ENCODE measurements at places on chromosomes 4 and X.

DNA sequence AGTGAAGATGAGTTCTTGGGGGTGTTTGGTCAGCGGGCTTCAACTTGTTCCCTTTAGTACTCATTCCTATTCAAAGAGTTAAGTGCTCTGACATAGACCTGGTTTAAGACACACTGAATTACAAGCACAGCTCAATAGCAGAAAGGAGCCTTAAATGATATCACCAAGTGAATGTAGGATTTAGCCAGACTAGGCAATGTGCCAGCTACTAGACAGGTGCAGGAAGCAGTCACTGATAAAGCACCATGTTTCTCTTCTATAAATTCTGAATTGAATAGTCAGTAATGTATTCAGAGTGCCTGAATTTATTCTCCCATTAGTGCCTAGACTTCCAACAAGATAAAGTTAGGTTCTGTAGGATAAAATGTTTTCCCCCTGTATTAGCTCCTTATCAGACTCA lies 63.6 kb downstream of the ASB9 start:
- peak; percentile 27 for DNase-seq

- no peak for DNase-seq
Observed at GRCh38 chr4:27714073-27714472, 853.4 kb downstream of the STIM2 start.

- no peak for DNase-seq
Observed at GRCh38 chr4:46329118-46329976, 60.6 kb downstream of the GABRA2 start.

- no peak for DNase-seq
Observed at GRCh38 chrX:70176938-70177533, at the start of gene DGAT2L6. Gene DGAT2L6, plus strand, starts transcription at chrX:70177483. Its CDS starts 100 bp downstream, at chrX:70177583.

DNA sequence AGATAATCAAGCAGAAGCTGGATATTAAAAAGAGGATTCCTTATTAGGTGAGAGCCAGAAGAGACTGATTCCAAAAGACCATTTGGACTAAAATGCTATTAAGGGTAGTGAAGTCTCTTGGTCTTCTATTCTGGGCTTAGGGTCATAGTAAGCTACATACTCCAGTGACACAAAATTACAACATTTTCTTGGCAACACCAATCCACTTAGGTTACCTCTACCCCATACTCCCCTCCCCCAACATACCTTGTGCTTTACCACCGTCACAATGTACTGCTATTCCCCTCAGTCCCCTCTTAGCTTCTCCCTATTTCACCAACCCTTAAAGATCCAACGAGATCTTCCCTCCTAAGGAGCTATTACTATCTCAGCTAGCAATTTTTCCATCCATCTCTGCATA lies 11.4 kb downstream of the RLIM start:
- DNase-seq = no peak

GRCh38 chrX:16213961-16214360 lies 46.7 kb downstream of the MAGEB17 start:
- no peak for DNase-seq

DNA sequence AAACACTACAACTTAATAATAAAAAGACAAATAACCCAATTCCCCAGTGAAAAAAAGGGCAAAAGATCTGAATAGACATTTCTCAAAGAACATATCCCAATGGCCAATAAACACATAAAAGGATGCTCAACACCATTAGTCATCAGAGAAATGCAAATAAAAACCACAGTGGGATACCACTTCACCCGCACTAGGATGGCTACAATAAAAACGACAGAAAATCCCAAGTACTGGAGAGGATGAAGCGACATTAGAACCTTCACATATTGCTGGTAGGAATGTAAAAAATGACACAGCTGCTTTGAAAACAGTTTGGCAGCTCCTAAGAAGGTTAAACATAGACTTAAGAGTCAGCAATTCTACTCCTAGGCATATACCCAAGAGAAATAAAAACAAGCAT lies 140.6 kb upstream of the ARX start:
- DNase-seq = no peak

DNA sequence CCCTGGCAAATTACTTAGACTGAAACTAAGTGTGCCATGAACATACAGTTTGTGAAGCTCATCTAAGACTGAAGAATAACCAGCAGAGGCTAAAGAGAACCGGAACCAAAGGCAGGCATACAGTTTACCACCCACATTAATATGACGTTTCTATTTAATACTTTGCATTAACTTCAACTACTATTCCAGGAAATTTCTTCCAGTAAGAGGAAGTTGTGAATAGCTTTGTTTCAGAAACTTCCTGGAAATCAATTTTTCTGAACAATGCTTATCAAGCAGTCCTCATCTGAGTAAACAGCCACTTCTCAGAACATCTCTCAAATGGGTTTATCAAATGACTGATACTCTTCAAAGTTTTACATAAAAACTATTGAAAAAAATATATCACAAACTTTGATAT lies 252.7 kb downstream of the OPHN1 start:
- DNase-seq = no peak

GRCh38 chr4:9925750-9926439 lies 95.4 kb downstream of the SLC2A9 start:
- no peak for DNase-seq

GRCh38 chr4:337932-338758 lies 531 bp downstream of the ZNF141 start:
- DNase-seq = no peak

DNA sequence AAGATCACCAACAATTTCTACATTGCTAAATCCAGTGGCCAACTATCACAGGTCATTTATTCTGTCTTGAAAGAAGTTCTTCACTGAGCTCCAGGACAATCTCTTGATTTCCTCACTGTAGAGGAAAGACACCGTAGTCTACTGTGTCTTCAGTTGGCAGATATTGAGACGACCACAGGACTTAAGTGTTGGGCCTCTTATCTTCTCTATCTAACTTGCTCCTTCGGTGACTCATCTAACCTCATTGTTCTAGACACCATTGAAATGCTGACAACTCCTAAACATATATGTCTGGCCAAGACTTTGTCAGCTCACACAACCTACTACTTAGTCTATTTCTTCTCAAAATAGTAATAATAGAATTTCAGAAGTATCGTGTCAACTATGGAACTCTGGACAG lies 425.8 kb downstream of the ARAP2 start:
- no peak for DNase-seq

- DNase-seq = no peak
Observed at GRCh38 chr4:40548256-40548655, 81.4 kb downstream of the RBM47 start.

DNA sequence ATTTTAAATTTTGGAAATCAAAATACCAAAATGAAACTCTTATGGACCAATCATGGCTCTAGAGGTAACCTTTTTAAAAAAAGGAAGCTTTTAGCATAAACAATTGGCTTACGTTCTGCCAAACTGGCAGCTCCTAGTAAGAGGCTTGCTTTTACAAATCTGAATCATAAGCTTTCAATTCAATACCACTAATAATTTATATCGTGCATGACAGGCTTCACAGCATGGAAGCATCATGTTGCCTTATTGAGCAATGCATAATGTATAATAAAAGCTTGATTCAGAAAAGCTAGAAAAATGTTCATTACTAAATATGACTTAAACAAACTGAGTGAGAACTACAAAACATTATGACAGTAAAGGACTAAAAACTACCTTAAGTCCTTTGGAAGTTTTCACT lies 280.9 kb downstream of the IQCM start:
- no peak for DNase-seq

DNA sequence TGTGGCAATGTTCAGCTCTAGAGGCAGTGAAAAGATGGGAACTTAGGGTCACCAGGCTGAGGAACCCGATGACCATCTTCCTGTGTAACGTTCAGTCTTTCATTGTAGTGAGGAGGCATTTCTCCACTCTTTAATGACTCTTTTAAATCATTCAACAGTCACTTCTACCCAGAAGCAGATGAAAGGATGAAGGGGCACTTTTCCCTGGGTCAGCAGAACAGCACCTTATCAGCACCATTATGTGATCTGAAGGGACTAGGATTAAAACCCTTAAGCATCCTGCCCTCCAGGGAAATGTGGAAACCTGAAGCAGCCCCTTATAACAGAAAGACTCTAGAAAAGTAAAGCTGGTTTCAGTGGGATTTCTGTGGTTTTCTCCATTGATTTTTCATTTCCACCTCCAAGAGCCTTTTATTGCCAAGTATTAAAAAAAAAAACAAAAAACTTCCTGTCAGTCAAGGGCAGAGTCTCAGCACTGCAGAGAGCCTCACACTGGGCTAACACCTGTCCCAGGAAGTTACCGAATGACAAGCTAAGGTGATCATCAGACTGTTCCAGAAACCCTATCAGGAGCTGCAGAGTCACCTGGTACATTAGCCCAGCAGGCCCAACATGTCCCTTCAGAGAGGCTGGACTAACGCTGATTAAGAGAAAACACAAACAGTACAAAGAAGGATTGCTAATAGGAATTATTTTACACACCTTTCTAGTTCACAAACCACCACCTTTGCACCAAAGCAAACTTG lies 185.9 kb downstream of the SHROOM3 start:
- peak; percentile 34 for DNase-seq

DNA sequence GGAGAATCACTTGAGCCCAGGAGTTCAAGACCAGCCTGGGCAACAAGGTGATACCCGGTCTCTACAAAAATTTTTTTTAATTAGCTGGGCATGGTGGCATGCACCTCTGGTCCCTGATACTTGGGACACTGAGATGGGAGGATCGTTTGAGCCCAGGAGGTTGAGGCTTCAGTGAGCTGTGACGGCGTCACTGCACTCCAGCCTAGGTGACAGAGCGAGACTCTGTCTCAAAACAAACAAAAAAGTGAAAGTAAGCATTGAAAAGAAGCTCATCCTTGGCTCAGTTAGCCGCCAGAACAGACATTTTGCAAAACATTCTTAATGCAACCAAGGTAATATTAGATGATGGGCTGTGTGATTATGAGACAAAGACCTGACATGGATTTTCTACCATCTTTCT lies 223.3 kb upstream of the VCX3A start:
- DNase-seq = no peak

- DNase-seq = no peak
Observed at GRCh38 chr4:108170631-108171338, 2.1 kb upstream of the LEF1 start.

DNA sequence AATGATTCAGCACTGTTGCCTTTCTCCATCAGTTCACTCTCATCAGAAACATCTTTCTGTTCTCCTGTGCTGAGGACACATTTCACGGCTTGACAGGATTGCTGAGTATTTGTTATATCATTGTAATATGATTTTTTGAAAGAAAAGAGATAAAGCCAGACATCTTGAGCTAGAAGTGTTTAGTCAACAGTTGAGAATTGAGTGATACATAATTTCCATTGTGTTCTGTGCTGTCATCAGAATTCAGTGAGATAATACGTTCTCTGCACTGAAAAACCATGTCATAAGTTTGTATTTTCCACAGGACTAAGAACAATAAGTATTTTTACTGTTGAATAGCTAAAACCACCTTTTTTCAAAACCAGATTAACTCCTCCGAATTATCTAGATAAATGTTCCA lies 50.2 kb upstream of the GPRIN3 start:
- no peak for DNase-seq

- DNase-seq = no peak
Observed at GRCh38 chr4:140635606-140636005, 66.8 kb upstream of the UCP1 start.

- no peak for DNase-seq
Observed at GRCh38 chrX:135389717-135390116, 32.0 kb upstream of the SMIM10L2A start.

DNA sequence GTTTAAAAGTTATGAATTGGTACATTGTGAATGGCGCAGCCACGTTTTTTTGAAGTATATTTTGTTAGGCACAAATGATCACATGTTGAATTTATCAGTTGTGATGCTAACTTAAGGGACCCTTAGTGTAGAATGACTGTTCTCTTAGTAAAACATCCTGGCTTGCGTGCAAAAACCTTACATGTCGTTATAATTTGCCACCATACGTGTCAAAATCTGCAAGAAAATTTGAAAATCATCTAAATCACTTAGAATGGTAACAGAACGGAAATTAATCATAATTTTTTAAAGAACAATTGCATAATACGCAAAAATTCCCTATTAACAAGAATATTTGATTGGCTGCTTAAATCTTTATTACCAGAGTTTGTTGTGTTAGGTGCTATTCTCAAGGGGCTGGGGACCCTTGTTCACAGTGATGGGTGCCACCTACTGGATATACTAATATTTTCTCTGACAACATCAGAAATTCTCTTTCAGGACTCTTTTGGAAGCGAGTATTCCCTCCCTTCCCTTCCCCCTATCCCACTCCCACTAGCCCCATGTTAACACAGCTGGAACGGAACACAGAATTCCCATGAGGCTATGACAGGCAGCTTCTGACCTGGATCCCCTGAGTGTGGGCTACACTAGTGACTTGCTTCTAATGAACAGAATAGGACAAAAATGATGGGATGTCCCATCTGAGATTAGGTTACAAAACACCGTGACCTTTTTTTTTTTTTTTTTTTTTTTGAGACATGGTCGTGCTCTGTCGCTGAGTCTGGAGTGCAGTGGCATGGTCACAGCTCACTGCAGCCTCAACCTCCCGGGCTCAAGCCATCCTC lies 71.8 kb downstream of the SUPT20HL2 start:
- DNase-seq = no peak

DNA sequence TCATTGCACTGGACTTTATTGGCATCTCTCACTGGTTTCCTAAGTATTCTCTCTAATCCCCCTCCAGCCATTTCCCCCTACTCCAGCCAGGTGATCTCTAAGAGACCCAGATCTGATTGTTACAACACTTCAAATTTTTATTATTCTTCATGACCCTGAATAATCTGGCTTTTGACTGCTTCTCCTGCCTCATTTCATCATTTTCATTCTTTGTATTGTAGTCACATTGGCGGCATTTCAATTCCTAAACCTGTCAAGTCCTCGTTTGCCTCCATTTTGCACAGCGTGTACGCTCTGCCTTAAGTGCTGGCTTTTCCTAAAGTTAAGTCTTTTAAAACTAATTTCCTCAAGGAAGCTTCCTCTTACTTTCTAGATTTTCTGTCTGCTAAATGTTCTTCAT lies 31.6 kb downstream of the UBE2K start:
- no peak for DNase-seq

- DNase-seq = no peak
Observed at GRCh38 chr4:16579866-16580265, 318.6 kb downstream of the LDB2 start.

DNA sequence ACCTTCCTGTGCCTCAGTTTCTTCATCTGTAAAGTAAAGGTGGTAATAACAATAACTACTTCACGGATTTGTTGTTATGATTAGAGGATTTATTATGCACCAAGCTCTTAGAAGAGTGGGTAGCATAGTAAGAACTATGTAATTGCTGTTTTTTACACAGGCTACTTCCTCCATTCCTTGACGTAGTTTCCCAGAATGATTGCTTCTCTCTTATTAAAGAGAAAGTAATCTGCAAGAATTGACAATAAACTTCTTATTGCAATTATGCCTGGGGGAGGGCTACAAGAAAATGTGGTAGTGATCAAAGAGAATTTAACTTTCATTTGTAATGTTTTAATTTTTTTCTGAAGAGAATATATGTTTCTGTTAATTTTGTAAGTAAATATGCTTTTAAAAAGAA lies 238.7 kb downstream of the GASK1B start:
- DNase-seq = no peak

GRCh38 chr4:6125103-6125651 lies 75.2 kb downstream of the JAKMIP1 start:
- DNase-seq = no peak
